Nephron progenitor cell (in vitro differentiated cells): ENCODE measurements at places on chromosomes 4 and X.

- no peak for DNase-seq
These were observed 252.6 kb downstream of the TMEM47 start for GRCh38 chrX:34404386-34405070.

GRCh38 chr4:68865188-68865638 lies 49.4 kb downstream of the UGT2B10 start:
- no peak for DNase-seq

GRCh38 chr4:8101213-8102075 lies 57.2 kb downstream of the ABLIM2 start:
- no peak for DNase-seq

GRCh38 chrX:8731559-8732395 lies at the start of gene ANOS1:
TSS of gene ANOS1 (minus strand) at chrX:8732137. CDS start at chrX:8732036, 101 bp downstream.
- peak; percentile 89 for DNase-seq

DNA sequence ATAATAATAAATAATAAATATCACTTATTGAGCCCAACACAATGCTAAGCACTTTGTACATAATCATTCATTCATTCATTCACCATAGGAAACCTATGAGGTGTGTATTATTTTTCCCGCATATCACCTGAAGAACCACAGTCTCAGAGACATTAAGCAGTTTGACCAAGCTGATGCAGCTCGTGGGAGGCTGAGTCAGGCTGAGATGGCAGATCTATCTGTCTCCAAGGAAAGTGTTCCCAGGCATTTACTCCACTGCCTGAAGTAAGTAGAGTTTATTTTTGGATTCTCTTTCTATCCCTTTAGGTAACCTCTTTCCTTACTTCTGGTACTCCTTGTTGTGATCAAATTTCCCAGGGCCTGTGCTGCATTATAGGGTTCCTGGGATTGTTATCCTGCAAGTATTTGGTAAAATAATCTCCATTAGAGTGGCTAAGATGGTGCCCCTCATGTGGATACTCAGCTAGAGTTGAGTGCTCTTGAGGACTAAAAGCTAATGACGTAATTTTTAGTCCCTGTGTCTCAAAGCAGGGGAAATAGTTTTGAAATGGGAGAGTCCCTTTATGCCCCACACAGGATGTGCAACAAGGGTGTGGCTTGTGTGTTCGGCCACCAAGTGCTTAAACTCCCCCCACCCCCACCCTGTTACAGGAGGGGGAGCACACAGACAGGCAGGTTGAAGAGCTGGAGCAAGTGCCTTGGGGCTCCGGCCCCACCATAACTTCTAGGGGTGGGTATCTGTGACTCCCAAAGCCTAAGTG lies 467.0 kb downstream of the STIM2 start:
- DNase-seq = no peak

- DNase-seq = no peak
These were observed 22.7 kb downstream of the JAKMIP1 start for GRCh38 chr4:6177587-6178197.

DNA sequence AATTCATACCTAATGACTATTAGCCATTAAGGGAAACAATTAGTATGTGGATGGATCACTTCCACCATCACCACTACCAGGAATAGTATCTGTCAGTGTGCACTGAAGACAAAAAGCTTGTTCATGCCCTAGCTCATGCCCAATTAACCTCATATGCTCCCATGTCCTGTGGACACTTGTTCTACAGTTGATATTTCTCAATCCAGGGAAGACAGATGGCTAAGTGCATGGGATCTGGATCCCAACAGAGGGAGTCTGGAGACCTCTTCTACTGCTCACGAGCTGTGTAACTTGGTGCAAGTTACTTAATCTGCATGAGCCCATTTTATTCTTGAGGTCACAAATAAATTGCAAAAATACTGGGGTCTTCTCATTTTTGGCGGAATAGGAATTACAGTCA lies 23.7 kb downstream of the AMOT start:
- DNase-seq = no peak

GRCh38 chrX:30659421-30659820 lies 6.2 kb downstream of the GK start:
- DNase-seq = no peak

DNA sequence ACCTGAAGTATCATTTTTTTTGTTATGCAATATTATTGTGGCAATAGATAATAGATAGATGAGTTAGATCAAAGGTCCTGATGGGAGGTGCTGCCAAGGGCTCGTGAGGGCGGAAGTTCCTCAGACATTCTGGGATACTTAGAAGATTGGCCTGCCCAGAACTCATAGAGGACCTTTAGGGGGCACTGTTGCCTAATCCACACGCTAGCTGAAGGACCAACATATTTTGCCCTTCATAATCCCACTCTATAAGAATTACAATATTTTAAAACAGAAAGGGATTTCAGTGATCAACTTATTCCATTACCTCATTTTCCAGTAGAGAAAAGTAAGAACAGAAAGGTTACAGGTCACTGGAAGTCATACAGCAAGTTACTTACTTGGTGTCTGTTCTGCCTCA lies 22.9 kb upstream of the COX7B2 start:
- DNase-seq = peak; percentile 46

- no peak for DNase-seq
These were observed 492 bp upstream of the HDAC8 start for GRCh38 chrX:72573158-72573511.

- DNase-seq = no peak
These were observed 39.3 kb upstream of the TADA2B start for GRCh38 chr4:7003879-7004240.

DNA sequence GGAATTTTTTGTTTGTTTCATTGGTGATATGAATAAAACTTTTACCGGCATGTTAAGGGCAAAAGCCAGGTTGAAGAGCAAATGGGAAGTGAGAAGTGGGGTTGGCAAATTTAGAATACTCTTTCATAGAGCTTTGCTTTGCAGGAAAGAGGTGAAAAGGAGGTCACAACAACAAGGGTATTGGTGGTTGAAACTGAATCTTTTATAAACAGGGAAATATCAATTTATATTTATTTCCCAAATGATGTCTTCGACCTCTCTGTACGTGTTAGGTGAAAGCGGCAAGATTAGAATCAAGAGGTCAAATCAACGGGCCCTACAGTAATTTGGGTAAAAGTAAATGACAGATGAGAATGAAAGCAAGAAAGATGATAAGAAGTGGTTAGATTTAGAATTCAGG lies 3.4 kb downstream of the SMR3A start:
- DNase-seq = no peak

- no peak for DNase-seq
These were observed 106.2 kb upstream of the RAPGEF2 start for GRCh38 chr4:158996669-158997074.

DNA sequence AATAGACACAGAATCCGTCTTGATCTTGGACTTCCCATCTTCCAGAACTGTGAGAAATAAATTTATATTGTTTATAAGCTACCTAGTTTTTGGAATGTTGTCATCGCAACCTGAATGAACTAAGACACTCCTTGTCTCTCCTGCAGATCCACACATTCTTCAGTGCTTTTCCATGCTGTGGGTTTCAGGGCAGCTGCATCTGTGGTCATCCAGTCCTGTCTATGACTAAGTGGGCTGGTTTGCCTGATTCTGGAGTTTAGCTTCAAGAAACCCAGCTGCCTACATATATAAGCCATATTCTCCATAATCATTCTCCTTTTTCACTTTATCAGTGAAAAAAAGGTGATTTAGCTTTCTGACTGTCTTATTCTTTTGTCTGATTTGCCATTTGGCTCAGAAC lies 170.3 kb upstream of the KIT start:
- no peak for DNase-seq
